ENCODE measurements at places on chromosomes 3 and 15. TPM values are rescaled to one million over a fixed set of nuclear protein-coding genes. Genes with fewer than 3 reads are reported as not detected.

The PAK2 gene
- total RNA-seq, result 185 TPM

The NLGN1 gene
- 0.85 TPM for total RNA-seq

The CCDC191 gene
- total RNA-seq, result 5.6 TPM

The APBA2 gene
- total RNA-seq, result 0.31 TPM
